ENCODE measurements at places on chromosomes 5 and 9.
A peak's percentile ranks its signal among the peaks of the same experiment; 100 is the strongest.

DNA sequence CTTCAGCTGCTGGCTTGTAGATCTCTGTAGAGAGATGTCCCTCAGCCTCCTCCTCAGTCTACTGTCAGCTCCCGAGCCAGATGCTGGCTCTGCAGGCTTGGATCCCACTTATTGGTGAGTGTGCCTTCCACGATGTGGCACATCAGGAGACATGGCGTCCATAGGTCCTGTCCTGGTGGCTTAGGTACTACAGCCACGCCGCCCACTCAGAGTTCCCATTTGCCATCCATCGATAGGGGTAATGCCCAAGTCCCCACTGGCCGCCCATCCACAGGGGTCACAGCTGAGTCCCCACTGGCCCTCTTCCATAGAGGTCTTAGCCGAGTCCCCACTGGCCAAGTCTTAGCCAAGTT lies 17.3 kb downstream of the EXOC3 start:
- ATAC-seq = no peak

DNA sequence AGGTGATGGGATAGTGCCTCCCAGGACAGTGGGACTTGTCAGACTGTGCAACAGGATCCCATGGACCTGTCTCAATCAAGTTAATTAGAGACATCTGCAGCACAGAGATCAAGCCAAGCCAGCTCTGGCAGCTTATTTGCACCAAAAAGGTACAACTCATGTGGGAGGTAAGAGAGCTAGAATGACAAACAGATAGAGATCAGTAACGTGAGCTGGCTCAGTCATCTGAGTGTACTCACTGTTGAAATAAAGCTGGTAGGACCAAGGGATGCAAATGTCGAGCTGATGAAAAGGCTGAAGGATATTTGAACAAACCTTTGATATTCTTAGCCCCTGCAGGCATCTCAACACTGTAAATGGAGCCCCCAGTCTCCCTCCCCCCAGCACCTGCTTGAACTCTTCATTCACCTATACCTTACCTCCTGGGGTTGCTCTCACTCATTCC lies 198.1 kb downstream of the EFNA5 start:
- no peak for ATAC-seq

DNA sequence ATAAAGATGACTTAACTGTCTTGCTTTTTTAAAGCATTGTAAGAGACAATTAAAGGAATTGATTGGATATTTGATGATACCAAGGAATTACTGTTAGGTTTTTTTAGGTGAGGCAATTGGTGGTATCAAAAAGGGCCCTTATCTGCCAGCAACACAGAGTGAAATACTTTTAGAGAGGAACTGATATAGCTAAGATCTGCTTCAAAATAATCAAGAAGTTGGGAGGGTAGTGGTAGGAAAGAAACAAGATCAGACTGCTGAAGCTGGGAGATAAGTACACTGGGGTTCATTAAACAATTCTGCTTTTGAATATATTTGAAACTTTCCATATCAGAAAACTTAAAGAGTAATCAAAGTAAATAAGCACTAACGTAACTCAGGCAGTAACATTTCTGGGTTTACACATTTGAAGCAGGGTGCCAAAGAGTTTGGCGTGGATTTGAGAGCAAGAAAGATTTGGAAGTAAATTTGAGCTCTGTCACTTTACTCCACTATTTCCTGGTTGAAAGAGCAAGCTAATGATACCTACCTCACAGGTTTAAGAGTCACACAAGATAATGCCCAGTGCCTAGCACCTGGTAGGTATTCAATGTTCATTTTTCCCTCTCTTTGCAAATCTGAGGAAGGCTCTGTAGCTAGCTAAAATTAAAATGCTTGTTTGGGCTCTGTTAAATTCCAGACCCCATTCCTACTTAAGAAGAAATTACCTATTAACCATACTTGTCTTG lies 6.9 kb downstream of the ERMP1 start:
- no peak for ATAC-seq

- ATAC-seq = no peak
Measured at GRCh38 chr5:13378091-13378490, 566.4 kb downstream of the DNAH5 start.

- no peak for ATAC-seq
Measured at GRCh38 chr5:1985781-1986180, 103.1 kb upstream of the IRX4 start.

GRCh38 chr5:68225188-68225910 lies 9.8 kb downstream of the PIK3R1 start:
- ATAC-seq = peak; percentile 56

DNA sequence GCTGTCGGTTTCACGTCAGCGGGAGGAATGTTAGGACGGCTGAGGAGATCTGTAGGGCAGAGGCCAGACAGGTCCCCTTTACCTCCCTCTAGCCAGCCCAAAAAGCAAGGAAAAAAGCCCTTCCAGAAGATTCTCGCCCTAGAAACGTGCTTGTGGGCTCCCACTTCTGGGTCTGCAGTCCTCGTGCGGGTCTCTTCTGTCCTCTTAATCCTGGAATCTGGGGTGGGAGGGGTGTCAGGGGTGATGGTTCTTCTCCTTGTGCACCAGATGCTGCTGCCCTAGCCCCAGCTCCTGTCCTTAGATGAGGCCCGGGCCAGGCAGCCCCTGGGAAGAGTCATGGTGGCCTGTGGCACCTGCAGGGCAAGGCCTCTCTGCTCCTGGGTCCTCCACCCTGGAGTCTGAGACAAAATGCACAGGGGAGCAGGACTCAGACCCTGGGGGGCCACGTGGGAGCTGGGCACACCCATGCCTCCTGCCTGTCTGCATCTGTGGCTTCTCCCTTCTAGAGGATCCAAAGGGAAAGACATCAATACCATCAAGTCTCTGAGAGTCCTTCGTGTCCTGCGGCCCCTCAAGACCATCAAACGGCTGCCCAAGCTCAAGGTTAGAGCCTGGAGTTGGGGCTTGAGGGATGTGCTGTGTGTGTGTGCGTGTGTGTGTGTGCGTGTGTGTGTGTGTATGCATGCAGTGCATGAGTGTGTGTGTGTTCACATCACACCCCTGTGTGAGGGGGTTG lies 174.2 kb downstream of the CACNA1B start:
- no peak for ATAC-seq

DNA sequence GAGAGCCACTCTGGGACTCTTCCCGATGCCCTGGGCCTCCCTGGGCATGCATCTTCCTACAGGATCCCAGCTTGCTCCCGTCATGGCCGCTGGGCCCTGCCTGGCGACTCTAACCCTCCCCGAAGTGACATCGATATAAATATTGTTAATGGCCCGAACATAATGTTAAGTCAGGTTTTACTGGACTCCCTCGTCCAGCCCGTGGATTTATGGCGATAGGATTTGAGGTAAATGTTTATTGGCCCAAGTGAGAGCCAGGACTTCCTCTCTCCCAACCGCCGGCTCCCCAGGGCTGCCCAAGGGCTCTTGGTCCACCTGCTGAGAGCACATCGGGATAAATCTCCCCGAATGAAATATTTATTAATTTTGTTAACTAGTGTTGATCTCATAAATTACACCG lies 246.3 kb downstream of the PBX3 start:
- no peak for ATAC-seq

DNA sequence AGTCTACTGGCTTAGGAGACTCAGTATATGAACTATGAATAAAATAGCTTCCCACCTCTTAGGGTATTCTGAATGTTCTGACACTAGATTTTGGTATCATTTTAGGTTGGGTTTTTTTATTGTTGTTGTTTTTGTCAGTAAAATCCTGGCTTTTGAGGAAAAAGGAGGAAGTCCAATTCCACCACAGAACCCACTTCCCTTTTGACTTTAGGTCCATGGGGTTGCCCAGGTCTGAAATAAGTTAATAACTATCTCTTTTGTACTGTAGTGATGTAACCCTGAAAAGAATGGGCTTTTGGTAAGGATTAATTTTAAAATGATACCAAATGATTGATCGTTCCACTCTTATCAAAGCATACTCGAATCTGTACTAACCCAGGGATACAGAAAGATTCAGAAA lies 29.1 kb upstream of the IL12B start:
- ATAC-seq = no peak

DNA sequence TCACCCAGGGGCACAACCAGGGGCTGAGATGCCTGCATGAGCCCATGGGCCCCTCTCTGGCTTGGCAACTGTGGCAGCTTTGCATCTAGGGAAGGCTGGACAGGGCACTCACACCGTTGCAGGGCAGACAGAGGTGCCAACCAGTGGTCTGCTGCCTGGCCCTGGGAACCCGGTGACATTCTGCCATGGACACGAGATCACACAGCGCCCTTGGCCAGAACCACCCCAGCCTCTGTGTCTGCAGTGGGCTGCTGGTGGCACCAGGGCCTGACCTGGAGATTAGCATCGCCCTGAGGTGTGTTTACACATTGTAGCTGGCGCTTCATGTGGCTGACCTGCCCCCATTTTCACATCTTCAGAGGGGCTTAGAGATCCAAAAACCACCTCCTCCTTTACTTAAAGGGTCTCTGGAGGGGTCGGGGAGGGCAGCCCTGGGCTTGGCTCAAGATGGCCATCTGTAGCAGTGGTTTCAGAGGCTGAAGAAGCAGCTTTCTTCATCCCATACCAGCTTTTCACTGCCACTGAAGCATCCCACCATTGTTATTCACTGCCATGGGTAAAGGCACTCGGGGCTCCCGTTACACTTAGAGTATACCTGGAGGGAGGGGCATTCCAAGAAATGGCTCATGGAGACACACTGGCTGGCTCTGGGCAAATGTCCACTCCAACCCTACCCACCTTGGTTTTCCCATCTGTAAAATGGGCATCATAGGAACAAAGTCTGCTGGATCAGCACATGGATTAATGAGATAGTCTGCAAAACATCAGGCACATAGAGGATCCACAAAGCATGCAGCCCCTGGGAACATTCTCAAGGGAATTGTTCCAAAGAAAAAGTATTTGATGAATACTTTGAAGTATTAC lies 11.4 kb downstream of the DCANP1 start:
- ATAC-seq = peak; percentile 9

- ATAC-seq = no peak
Measured at GRCh38 chr5:119583684-119584083, 45.7 kb upstream of the FAM170A start.

DNA sequence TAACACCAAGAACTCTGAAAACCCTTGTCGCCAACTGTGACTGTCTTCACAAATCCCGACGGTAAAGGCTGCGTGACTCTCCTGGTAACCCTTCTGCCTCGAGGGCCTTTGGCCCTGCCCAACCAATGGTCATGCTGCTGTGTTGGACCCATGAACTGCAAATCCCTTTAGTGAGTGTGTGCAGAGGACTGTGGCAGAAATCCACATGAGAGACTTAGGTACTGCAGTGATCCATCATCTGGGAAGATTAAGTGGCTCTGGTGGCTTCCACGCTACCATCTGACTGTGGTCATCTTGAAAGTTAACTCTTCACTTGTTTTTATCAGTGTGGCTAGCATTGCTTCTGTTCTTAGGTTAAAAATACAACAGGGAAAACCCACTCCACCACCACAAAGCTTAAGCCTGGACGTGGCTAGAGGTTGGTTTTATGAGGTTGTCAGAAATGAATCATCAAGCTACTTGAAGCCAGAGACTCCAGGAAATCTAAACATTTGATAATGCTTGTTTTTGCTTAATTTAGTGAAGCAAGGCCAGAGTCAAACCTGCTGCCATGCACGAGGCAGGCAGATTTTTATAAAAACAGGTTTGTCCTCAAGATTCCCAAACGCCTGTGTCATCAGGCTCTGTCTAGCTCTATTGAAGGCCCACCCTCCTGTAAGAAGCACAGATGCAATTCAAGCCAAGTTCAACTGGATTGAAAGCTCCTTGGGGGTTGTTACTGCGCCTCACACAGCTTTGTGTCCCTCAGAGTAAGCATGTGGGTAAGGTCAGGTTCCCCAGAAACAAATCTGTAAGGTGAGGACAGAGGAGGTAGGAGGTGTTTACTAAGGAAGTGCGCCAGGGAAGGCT lies 52.7 kb upstream of the ERCC6L2 start:
- ATAC-seq = peak; percentile 67

- no peak for ATAC-seq
Measured at GRCh38 chr9:81885602-81886001, 42.6 kb upstream of the SPATA31D4 start.

- peak; percentile 79 for ATAC-seq
Measured at GRCh38 chr5:33311893-33312292, 128.9 kb upstream of the TARS1 start.

- peak; percentile 71 for ATAC-seq
Measured at GRCh38 chr5:142433526-142434321, 108.9 kb upstream of the SPRY4 start.

DNA sequence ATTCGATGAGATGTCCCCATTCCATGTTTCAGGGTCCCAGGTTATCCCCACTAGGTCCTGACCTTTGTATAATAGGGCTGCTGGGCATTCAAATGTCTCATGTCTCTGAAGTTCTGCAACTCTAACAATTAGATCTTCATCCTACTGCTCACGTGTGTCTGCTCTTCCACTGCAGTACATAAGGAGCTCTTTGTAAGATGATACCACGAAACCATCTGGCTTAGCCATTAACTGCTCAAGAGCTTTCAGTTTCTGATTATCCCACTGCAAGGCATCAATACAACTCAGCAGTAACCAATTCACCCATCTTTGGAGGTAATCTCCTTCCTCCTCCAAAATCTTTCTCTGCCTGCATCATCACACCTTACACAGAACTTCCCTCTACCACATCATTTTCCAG lies 49.9 kb upstream of the PPP2CA start:
- ATAC-seq = peak; percentile 44

GRCh38 chr9:12826924-12827565 lies 52.2 kb downstream of the LURAP1L start:
- no peak for ATAC-seq

GRCh38 chr5:149108651-149109280 lies 32.5 kb upstream of the ABLIM3 start:
- ATAC-seq = no peak

DNA sequence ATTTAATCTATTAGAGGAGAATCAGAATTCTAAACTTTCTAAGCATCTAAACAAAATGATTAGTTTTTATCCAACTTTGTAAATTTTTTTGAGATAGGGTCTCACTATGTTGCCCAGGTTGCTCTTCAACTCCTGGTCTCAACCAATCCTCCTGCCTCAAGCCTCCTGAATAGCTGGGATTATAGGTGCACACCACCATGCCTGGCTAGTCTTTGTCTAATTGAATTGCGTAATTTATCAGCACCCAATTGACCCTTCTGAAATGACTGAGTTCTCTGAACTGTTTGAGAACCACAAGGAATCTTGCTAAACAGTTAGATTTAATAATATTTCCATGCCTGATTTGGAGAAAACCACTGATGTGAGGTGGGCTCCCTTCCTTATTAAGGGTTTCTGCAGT lies 75.7 kb downstream of the PJA2 start:
- ATAC-seq = no peak

DNA sequence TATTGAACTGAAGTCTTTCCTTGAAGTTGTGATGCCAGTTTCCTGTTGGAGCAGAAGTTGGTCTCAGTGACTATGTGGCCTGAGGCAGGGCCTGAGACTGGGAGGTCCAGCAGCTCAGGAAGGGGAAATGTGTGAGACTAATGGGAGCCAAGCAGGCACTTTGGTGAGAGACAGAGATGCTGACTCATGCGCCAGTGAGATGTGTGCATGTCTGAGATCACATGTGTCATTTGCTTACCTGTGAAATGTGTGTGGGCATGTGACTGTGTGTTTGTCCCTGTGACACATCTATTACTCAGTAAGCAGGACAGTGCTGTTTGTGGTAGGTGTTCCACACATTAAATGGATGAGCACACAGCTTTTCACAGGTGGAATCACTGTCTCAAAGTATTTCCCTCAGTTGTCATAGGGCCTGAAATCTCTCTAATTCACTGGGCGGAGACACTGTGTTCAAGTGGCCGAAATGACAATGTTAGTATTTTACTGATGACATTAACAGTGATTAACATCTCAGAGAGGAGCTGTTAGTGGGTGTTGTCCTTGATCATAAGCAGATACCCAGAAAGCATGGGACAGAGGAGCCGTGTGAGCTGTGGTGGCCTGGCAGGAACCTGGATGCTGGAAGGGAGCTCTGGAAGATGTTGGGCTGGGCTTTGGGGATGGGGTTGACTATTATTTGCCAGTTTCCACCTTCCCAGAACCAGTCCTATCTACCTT lies 7.4 kb downstream of the NPR2 start:
- ATAC-seq = peak; percentile 47

All from SK-N-SH treated with all-trans-retinoic acid at 6 μM for 48 hours (cell line).